Small intestine (tissue), 16 donors: ENCODE measurements at places on chromosomes 1 and 21. TPM values are rescaled to one million over a fixed set of nuclear protein-coding genes. Genes with fewer than 3 reads are reported as not detected.

Gene ITLN2
- 90.2 TPM for polyA plus RNA-seq

Gene ADGRB2
- 4.9 TPM for polyA plus RNA-seq

Gene GSTM1
- 175 TPM for polyA plus RNA-seq

Gene RAD54L
- 5.7 TPM for polyA plus RNA-seq

Gene C1QC
- polyA plus RNA-seq: 17.7 TPM

Gene STPG1
- polyA plus RNA-seq: 6.5 TPM

Gene PCSK9
- 3.9 TPM for polyA plus RNA-seq

Gene CRP
- polyA plus RNA-seq: not detected

Gene TMPRSS15
- polyA plus RNA-seq: not detected

Gene SYNC
- 1.1 TPM for polyA plus RNA-seq

Gene KDM5B
- 39.5 TPM for polyA plus RNA-seq

Gene OR2T10
- polyA plus RNA-seq: not detected

Gene CASQ2
- 1.9 TPM for polyA plus RNA-seq

Gene CYP4A22
- polyA plus RNA-seq: 0.54 TPM

Gene OR4F16
- not detected for polyA plus RNA-seq

Gene AK5
- polyA plus RNA-seq: 2.6 TPM

Gene RGS16
- polyA plus RNA-seq: 2.8 TPM

Gene IVL
- polyA plus RNA-seq: not detected

Gene SYT6
- polyA plus RNA-seq: 0.54 TPM

Gene LENEP
- polyA plus RNA-seq: not detected

Gene RIMS3
- polyA plus RNA-seq: not detected

Gene LCE6A
- polyA plus RNA-seq: not detected
